ENCODE measurements at places on chromosomes 1 and 21. TPM values are rescaled to one million over a fixed set of nuclear protein-coding genes. Genes with fewer than 3 reads are reported as not detected.
A peak's percentile ranks its signal among the peaks of the same experiment; 100 is the strongest.

Gene FCN3
- total RNA-seq = 1.2 TPM

Gene CHIA
- total RNA-seq = not detected

Gene TRIM63
- total RNA-seq = not detected

Gene MXRA8
- total RNA-seq = 0.74 TPM

Gene ATAD3A
- total RNA-seq = 92.3 TPM

GRCh38 chr1:117388328-117388727 is 21.1 kb downstream of the MAN1A2 start:
- no peaks in the 10 kb centered on the region for H3K27me3 ChIP-seq
- no peaks in the 10 kb centered on the region for H3K4me1 ChIP-seq
- DNase-seq = no peak
- H3K36me3 ChIP-seq = no peaks in the 10 kb centered on the region

GRCh38 chr1:164755690-164756089 is 196.7 kb downstream of the PBX1 start:
- no peak overlapping the region for H3K4me3 ChIP-seq
- no peaks in the 10 kb centered on the region for H3K27me3 ChIP-seq
- DNase-seq = no peak
- no peaks in the 10 kb centered on the region for H3K36me3 ChIP-seq
- no peak overlapping the region for H3K27ac ChIP-seq
- peaks cover 31% of the 10 kb centered on the region for H3K4me1 ChIP-seq

DNA sequence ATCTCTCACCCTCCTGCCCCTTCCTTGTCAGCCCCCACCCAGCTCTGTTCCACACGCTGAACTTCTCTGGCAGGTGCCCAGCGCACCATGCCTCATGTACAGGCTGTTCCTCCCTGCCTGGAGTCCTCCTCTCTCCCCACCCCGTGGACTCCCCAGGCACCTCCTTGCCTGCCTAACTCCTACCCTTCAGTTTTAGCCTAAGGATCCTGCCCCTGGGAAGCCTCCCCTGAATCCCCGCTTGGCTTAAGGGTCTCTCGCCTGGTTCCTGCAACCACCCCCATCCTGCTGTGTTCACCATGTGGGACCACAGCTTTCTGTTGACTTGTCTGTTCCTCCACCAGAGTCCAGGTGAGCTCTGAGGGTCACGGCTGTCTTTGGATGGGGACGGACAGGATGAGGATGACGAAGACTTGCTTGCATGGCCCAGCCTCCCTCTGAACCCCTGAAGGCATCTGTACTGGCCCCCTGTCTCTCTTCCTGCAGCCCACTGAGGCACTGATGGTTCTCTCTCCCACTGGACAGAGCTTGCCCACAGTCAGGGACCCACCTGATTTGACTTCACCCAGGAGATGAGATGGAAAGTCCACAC is 153.2 kb upstream of the C1orf174 start:
- no peak overlapping the region for H3K4me3 ChIP-seq
- no peaks in the 10 kb centered on the region for H3K4me1 ChIP-seq
- H3K27ac ChIP-seq = no peak overlapping the region
- H3K36me3 ChIP-seq = no peaks in the 10 kb centered on the region
- H3K27me3 ChIP-seq = no peaks in the 10 kb centered on the region
- no peak for DNase-seq

- H3K27me3 ChIP-seq = no peaks in the 10 kb centered on the region
- no peak overlapping the region for H3K4me3 ChIP-seq
- no peaks in the 10 kb centered on the region for H3K36me3 ChIP-seq
- no peaks in the 10 kb centered on the region for H3K4me1 ChIP-seq
- no peak overlapping the region for H3K27ac ChIP-seq
These were observed 764.6 kb downstream of the LTN1 start for GRCh38 chr21:28227881-28228635.

DNA sequence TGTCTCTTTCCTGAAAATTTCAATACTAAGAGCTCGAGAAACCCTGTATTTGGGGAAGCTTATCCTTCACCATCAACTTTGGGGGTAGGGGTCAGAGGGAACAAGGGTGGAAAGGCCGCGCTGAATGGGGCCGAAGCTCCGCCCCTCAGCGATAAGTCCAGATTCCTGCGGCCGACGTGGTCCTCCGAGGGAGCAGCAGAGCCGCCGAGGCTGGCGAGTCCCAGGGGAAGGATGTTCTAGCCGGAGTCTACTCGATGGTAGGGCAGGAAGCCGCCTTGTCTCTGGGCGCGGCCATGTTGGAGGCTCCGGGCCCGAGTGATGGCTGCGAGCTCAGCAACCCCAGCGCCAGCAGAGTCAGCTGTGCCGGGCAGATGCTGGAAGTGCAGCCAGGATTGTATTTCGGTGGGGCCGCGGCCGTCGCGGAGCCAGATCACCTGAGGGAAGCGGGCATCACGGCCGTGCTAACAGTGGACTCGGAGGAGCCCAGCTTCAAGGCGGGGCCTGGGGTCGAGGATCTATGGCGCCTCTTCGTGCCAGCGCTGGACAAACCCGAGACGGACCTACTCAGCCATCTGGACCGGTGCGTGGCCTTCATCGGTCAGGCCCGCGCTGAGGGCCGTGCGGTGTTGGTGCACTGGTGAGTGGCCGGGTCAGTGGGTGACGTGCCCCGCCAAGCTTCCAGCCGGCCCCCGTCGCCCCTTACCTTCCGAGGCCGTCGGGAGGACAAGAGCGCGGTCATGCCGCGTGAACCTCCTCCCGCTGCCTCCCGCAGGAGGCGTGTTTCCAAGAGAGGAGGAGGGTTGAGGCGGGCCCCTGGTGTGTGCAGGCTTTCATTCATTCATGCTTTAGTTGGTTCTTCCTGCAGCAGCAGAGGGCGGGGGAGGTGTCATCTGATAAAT is at the start of gene DUSP12:
DUSP12 (plus strand) TSS at position 278 of the 899 bp plus-strand sequence; CDS start at position 294, 16 bp downstream.
- peak; percentile 90 for DNase-seq
- peak within 1 kb of the TSS; percentile 90 for H3K4me3 ChIP-seq
- H3K27me3 ChIP-seq = no peaks in the 10 kb centered on the region

DNA sequence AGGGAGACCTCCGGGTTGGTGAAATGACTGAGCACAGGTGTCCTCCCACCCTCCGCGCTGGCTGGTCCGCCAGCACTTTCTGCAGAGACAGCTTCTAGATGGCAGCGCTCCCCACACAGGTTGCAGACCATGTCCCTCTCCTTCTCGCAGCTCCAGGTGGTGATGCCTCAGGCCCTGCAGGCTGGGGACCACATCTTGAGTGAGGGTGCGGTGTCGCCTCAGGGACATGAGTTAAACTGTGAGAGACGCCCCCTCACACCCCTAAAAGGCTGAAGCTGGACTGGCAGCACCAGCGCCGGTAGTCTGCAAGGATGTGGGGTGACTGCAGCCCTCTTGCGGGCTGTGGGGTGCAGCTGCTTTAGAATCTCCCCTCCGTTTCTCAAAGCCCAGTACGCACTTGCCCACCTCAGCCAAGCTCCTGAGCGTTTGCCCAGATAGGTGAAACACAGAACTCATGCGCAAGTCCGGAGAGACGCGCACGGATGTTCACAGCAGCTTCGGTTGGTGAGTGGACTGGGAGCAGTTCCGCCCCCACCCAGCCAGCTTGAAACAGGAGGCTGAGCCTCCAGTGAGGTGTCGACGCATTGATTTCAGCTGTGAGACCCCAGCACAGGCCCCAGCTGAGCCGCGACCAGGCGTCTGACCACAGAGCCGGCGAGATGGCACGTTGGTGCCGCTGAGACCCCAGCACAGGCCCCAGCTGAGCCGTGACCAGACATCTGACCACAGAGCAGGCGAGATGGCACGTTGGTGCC is 28.6 kb downstream of the COL6A1 start:
- no peak overlapping the region for H3K27ac ChIP-seq
- no peak overlapping the region for H3K4me3 ChIP-seq
- H3K4me1 ChIP-seq = 0 out of 2 replicates have a peak, but pooled peaks cover 2% of the 10 kb centered on the region
- H3K27me3 ChIP-seq = peaks cover 27% of the 10 kb centered on the region
- DNase-seq = no peak

- H3K27me3 ChIP-seq = no peaks in the 10 kb centered on the region
- H3K4me1 ChIP-seq = peaks cover 4% of the 10 kb centered on the region
- peaks cover 6% of the 10 kb centered on the region for H3K36me3 ChIP-seq
- DNase-seq = no peak
- H3K4me3 ChIP-seq = no peak overlapping the region
These were observed 20.0 kb downstream of the METTL13 start for GRCh38 chr1:171801487-171801891.

- peaks cover 26% of the 10 kb centered on the region for H3K4me1 ChIP-seq
- H3K4me3 ChIP-seq = 0 out of 2 replicates have a peak overlapping the region, but pooled peaks have one; percentile 11
- no peaks in the 10 kb centered on the region for H3K36me3 ChIP-seq
These were observed 6.6 kb upstream of the AK4 start for GRCh38 chr1:65141394-65141793.

GRCh38 chr1:246291127-246291526 is 216.0 kb downstream of the SMYD3 start:
- H3K4me3 ChIP-seq = no peak overlapping the region
- no peaks in the 10 kb centered on the region for H3K36me3 ChIP-seq
- H3K27me3 ChIP-seq = no peaks in the 10 kb centered on the region
- no peak for DNase-seq
- H3K4me1 ChIP-seq = no peaks in the 10 kb centered on the region

DNA sequence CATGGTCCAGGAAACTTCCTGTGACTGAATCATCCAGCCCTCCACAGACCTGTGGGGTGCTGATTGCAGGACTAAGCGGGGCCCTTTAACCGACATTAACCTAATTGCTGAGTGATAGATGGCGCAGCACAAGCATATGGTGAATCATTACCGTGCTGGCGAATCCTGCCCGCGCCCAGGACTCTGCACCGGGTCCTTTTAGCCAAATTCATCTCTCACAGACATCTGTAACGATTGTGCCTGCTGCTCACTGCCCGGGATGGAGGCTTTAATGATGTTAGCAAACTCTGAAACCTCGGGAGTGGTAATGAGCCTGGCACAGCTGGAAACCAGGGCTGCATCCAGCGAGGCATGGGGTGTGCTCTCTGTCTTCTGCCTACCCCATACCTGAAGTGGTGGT is 147.3 kb upstream of the CD34 start:
- no peak overlapping the region for H3K27ac ChIP-seq
- no peaks in the 10 kb centered on the region for H3K4me1 ChIP-seq
- H3K4me3 ChIP-seq = no peak overlapping the region
- no peaks in the 10 kb centered on the region for H3K36me3 ChIP-seq
- DNase-seq = no peak
- H3K27me3 ChIP-seq = peaks cover 52% of the 10 kb centered on the region

- no peaks in the 10 kb centered on the region for H3K27me3 ChIP-seq
- H3K4me3 ChIP-seq = no peak overlapping the region
- no peaks in the 10 kb centered on the region for H3K36me3 ChIP-seq
- H3K27ac ChIP-seq = no peak overlapping the region
These were observed 43.6 kb downstream of the C21orf91 start for GRCh38 chr21:17775431-17776126.

All from HCT116 (cell line).